Activated naive CD8-positive, alpha-beta T cell treated with anti-CD3 and anti-CD28 coated beads, Interleukin-2, amount 10 ng/mL, durations not matched to agents 7 days and 5 days (primary cell): ENCODE measurements at places on chromosomes 16 and 17. TPM values are rescaled to one million over a fixed set of nuclear protein-coding genes. Genes with fewer than 3 reads are reported as not detected.

The KRT33B gene
- total RNA-seq = not detected

The GSDMA gene
- 0.26 TPM for total RNA-seq

DNA sequence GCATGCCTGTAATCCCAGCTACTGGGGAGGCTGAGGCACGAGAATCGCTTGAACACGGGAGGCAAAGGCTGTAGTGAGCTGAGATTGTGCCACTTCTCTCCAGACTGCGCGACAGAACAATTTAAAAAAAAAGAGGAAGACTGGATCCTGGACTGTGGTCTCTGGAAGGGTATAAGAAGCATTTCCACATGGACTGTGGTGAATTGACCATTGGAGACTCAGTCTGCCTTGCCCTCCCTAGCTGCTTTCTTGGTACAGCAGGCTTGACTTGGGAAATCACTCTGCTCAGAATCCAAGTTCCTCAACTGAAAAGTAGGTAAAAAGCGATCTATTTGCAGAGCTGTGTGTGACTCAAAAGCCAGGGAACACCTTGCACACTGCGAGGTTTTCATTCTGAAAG, 1.0 kb upstream of the MGRN1 start:
- DNase-seq = no peak

- DNase-seq = no peak
Measured at GRCh38 chr16:79876332-79876730, 275.8 kb upstream of the MAF start.

GRCh38 chr16:69270395-69270794, 40.8 kb upstream of the VPS4A start:
- no peak for DNase-seq

DNA sequence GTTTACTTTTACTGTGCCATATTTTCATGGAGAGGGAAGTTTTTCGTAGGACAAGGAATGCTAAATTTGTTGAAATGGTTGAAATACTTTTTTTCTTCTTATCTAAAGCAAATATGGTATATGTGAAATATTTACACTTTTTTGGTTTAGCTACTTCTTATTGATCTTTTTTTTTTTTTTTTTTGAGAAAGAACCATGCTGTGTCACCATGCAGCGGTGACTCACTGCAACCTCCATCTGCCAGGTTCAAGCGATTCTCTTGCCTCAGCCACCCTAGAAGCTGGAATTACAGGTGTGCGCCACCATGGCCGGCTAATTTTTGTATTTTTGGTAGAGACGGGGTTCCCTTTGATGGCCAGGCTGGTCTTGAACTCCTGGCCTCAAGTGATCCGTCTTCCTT, 100.5 kb downstream of the FTO start:
- no peak for DNase-seq

- peak; percentile 93 for DNase-seq
Measured at GRCh38 chr17:50094243-50094752, 853 bp upstream of the PDK2 start.
